DMS79 treated with DMSO at 0.1 percent for 48 hours (cell line): ENCODE measurements at places on chromosomes 4 and X.

DNA sequence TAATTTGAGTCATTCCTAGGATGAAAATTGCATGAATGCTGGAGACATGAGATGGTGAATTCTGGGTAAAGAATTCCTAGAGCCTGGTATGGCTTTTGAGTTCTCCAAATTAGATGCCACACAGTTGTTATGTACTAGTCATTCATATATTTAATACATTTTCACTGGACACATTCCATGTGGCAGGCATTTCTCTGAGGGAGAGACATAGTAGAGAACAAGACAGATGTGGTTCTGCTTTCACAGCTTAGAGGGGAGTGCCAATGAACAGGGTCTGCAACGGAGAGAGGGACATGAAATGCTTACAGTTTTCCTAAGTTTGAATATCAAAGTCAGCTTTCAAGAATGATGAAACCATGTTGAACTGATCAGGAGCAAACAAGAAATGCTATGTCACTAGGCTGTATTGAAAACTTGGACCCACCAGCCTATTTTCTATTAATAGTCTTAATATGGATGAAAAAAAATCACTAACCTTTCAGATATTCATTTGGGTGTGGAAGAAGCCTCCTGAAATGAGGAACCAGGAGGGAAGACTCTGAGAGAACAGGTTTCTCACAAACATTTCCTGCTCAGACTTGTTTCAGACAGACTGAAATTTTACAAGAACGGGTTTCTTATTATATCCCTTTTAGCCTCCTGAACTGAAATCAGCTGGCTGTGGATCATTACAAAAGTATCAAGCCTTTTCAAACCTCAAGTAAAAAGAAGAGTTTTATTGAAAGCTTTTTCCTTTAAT, 276.0 kb upstream of the TET2 start:
- no peak for DNase-seq

DNA sequence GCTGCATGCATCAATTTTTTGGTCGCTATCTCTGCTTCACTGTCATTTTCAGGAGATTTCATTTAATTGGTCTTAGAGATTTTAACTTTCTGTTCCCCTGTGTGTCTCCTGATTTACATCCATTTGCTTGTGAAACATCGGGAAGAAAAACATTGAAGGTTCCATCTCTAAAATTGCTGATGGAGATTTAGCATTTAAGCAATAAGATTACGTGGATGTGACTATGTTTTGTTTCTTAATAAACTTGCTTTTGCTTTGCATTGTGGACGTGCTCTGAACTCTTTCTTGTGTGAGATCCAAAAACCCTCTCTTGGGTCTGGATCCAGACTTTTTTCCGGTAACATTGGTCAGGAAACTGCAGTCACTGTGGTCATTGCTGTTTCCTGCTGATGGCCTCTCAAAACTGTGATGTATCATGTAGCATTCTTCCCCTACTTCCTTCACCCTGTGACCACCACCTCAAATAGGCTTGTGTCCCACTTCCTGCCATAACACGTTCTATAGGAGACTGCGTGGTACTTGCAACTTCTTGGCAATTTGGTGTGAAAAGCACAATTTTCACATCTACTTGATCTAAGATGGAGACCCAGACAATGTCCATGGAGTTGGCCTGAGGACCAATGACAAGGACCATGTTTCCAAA, 4.9 kb downstream of the CXCL2 start:
- no peak for DNase-seq

- DNase-seq: no peak
These were observed 126.5 kb downstream of the STIM2 start for GRCh38 chr4:26987191-26987590.

DNA sequence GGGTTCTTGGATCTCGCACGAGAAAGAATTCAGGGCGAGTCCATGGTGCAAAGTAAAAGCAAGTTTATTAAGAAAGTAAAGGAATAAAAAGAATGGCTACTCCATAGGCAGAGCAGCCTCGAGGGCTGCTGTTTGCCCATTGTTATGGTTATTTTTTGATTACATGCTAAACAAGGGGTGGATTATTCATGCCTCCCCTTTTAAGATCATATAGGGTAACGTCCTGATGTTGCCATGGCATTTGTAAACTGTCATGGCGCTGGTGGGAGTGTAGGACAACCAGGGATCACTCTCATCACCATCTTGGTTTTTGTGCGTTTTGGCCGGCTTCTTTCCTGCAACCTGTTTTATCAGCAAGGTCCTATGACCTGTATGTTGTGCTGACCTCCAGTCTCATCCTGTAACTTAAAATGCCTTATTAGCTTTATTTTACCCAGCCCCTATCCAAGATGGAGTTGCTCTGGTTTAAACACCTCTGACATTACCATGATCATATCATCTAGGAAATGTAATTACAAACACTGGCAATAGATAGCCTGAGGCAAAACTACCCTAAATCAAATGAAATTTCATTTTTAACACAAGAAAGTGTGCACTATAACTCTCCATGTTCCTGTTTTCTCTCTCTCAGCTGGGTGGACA, 94.3 kb upstream of the ATXN3L start:
- no peak for DNase-seq

DNA sequence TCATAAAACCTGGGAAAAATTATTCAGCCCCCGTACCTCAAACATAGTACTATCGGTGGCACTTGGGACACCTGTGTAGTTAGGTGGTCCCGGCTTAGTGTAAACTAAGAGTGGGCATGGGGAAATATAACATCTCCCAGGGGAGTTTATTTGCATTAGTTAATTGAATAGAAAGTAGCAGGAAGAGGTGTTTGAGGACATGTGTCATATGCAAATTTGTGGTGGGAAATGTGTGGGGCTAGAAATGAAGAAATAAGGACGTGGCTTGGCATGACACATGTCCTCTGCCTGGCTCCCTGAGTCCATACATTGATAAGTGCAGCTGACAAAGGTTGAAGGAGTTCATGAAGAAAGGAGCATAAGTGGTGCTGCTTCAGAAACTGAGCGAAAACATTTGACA, 483.6 kb downstream of the SH2D1A start:
- DNase-seq: no peak

DNA sequence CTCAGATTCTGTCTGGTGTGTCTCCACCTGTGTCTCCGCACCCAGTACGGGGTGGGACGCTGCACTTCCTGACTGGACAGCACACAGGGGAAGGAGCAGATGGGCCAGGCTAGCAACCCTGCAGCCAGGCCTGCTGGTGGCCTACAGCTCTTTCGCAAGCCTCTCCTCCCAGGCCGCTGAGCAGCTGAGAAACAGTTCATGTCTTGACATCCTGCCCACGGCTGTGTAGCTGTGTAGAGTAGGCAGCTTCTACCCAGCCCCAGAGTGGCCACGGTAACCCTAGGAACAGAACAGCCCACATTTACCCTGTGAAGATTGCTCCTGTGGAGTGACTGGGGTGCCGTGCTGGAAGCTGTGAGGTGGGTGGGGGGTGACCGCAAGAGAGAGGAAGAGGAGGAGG, 38.9 kb downstream of the CCNQ start:
- no peak for DNase-seq

DNA sequence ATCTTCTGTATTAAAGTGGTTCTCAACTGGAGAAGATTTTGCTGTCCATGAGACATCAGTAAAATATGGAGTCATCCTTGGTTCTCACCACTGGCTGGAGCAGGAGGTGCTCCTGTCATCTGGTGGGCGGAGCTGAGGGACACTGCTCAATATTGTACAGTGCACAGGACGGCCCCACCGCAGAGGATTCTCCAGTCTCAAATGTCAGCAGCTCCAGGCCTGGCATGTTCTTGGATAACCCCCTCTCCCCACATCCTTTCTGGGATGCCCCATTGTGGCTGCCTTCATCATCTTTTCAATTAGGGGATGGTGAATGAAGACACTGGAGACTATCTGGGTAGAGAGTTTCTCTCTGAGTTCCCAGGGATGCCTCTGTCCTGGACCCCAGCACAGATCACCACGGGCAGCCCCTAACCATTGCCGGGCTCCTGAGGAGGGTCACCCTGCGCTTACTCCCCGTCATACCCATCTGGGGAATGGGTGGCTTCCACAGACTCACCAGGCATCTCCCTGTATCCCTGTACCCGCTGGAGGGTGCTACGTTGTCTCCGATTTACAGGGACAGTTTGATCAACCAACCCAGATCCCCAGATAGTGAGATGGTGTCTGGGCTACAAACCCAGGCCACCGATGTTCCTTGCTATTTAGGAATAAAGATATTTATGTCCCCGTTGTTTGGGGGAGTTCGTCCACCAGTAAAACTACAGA, 21.9 kb upstream of the P2RY8 start:
- DNase-seq: no peak

DNA sequence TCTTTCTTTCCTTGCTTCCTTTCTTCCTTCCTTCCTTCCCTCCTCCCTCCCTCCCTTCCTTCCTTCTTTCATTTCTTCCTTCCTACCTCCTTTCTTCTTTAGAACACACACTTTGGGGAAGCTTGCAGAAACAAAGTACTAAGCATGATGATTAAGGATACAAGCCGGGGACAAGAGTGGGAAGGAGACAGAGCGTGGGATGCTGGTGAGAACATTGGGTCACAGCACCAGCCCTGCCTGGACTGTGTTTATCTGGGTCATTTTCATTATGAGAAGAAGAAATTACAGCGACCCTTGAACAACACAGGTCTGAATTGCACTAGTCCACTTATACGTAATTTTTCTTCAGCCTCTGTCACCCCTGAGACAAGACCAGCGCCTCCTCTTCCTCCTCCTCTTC, 169.3 kb upstream of the TBL1X start:
- DNase-seq: no peak

DNA sequence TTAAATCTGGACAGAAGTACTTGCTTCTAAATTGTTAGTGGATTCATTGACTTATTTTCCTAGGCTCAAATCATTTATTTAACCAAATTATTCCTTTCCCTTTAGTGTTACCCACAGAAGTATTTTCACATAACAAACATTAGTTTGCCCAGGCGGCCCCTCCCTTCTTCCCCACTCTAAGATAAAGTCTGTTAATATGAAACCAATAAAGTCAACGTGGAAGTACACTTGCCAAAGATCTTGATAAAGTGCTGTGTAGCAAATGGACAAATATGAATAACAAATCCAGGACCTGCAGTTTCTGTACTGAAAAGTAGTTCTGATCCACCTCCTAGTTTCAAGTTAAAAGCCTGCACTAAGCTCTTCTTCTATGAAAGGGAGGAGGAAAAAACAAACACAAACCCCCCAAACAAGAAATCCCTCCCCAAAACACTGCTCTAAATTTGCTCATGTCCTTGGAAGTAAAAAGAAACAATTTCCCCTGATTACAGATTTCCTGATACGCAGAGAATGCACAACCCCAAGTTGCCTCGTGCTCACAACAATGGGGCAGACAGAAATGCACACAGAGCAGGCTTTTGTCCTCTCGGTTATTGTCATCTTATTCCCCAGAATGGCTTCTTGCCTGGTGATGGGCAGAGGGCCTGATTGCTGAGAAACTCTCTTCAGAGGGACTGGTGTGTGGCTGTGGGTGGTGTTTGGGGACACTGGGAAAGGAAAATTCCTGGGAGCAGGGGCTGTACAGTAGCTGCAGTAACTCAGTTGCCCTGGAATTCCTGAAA, 23.2 kb downstream of the TMSB4X start:
- DNase-seq: no peak

- peak; percentile 19 for DNase-seq
These were observed 57.7 kb downstream of the WFS1 start for GRCh38 chr4:6327220-6327917.

DNA sequence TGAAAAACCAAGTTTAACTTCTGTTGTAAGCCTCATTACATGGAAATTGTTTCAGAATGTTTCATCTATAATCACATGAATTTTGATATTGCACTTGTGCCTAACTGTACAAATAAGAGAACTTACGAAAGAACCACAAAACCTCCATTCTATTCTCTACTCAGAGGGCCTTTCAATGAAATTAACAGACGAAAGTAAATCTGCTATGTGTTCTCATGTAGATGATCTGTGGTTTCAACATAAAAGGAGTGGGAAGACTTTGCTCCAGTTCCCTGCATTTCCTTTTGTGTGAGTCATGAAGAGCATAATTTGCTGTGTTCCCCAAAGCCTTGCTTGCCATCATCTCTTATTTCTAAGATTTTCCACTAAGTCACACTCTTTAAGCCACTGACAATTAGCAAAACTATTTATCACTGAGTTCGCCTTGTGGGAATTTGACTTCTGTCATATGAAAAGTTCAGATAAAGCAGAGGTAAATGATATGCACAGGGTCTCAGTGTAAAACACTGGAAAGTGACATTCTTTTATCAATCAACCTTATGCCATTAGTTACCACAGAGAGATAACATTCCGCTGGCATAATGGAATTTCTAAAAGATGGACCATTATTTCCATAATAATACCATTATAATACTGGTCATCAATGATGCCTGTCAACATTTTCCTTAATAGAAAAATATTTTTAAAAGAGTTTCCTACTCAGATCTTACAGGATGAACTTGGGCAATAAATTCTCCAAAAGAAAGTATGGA, 329.8 kb downstream of the NR3C2 start:
- no peak for DNase-seq

DNA sequence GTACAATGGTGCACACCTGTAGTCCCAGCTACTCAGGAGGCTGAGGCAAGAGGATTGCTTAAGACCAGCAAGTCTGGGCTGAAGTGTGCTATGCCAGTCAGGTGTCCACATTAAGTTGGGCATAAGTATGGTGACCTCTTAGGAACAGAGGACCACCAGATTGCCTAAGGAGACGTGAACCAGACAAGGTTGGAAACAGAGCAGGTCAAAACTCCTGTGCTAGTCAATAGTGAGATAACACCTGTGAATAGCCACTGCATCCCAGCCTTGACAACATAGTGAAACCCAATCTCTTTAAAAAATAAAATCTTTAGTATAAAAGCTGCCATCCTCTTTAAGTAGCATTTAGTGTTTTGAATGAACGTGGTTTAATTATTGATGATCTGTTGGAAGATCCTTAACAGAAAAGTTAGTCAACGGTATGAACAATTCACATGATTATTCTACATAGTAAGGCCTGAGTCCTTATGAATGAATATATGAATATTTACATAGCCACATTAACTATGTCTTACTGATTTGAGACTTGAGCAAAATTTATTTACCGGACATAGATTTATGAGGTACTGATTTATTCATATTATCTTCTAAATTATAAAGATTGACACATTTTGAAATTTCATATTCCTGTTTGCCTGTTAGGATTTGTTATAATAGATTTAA, 63.2 kb downstream of the UBE2K start:
- no peak for DNase-seq

DNA sequence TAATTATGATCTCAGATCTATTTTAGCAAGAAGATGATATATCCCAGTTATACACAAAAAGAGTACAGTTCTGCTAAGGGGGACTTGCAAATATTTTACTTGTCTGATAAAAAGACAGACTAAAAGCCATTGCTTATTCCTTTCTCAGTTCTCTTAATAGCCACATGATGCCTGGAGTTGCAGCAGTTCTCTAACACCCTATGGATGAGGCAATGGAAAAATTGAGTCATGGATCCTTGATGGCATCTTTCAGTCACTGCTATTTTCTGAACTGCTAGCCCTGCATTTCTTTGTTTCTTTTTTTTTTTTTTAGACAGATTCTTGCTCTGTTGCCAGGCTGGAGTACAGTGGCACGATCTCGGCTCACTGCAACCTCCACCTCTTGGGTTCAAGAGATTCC, 1956.7 kb downstream of the C4orf33 start:
- no peak for DNase-seq

GRCh38 chrX:38900719-38901118, 99.5 kb downstream of the MID1IP1 start:
- no peak for DNase-seq
